Effector CD4-positive, alpha-beta T cell (primary cell): ENCODE measurements at places on chromosomes 12 and 14.
A peak's percentile ranks its signal among the peaks of the same experiment; 100 is the strongest.

DNA sequence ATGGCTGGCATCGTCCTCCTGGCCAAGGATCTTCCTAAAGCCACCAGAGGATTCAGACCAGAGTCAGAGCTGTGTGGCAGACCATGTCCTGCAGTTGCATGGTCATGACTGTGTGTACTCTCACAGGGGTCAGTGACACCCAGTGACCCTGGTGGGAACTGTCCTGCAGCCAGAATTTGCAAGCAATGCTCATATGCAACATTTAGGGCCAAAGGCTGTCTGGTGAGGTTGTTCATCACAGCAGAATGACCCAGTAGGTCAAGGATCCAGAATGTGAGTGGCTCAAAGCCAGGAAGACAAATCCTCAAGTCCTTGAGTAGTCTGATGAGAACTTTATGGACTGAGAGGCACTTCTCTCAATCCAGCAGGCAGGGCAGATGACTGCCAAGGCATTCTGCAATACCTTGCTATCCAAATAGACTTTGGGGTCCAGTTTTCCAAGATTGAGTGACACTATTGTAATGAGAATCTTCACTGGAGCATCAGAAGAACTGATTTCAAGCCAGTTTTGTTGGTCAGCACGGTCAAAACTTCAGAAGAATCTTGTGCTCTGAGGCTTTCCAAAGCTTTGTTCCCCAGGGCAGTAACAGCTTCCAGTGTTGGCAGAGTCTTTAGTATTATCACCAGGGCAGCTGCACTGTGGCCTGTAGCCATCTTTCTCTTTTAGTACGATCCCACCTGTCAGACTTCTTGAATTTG, 122.0 kb downstream of the PTCSC3 start:
- DNase-seq: no peak

DNA sequence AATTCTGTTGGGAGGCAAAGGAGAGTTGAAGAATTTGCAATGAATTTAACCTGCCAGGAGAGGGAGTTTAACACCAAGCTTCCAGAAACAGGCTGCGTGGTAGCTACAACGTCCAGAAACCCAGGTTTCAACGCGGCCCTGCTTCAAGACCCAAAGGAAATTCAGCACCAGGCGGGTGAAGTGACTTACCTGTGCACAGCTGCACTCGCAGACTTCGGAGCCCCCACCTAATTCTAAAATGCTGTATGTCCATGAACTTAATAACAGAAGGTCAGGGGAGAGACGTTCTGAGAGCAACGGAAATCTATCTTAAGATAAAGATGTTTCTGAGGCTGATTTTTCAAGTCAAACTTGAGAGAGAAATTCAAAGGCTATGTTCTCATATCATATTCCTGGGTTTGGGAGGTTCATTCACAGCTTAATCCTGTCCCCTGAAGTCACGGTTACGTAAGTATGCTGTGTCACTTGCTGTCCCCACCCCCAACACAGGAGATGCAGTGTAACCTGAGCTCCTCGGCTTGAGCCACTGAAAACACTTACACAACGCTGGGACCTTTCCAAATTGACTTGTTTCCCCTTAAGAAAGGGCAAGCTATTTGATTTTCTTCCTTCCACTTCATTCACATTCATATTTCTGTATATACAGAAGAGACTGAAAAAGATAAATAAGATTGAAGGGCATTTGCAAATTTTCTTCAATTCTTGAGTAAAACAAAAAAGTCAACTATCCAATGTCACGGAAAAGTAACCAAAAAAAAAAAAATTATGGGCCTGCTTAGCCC, 22.7 kb downstream of the CLIP1 start:
- DNase-seq: peak; percentile 35

DNA sequence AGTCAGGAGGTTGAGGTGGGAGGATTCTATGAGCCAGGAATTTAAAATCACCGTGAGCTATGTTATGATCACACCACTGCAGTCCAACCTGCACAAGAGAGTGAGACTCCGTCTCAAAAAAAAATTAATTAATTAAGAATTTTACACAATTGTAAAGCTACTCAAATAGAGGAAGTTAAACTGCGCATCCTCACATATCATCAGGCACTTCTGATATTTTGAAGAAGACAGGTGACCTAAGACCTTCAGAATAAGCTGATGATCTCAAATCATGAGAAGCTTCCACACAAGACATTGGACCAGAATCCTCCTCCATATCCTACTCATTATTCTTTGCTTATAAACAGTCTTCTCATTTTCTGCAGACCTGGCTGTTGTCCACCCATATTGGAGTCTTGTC, 800.9 kb downstream of the TMEM121 start:
- DNase-seq: no peak

- no peak for DNase-seq
Measured at GRCh38 chr12:79083181-79083580, 218.6 kb downstream of the SYT1 start.

DNA sequence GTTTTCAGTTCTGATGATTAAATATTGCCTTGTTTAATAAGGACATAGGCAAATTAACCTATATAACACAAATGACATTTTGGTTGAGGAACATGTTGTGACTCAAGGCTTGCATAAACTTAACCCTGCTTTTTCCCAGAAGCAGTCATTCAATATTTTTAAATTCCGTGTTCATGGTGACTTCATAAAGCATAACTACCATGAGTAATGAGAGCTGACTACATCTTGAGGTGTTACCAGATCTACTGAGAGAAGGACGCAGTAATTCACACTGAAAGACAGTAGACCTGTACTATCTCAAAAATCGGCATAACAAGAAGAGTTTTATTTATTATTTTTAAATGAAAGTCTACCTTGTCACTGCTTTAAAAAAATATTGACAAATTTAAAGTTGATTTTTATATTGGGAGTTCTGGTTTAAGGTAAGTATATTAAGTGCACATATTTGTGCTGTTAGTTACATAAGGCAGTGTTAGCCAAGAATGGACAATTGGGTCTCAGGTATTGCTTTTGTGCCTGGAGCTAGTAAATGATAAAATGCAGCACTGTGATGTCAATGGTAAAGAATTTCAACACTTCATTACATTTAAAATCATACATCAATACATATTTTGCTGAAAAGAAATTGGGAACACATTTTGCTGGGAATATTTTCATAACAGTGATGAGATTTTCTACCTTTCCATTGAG, 1198.5 kb downstream of the FSCB start:
- DNase-seq: no peak

GRCh38 chr12:60977966-60978365, 1282.2 kb upstream of the USP15 start:
- DNase-seq: no peak

DNA sequence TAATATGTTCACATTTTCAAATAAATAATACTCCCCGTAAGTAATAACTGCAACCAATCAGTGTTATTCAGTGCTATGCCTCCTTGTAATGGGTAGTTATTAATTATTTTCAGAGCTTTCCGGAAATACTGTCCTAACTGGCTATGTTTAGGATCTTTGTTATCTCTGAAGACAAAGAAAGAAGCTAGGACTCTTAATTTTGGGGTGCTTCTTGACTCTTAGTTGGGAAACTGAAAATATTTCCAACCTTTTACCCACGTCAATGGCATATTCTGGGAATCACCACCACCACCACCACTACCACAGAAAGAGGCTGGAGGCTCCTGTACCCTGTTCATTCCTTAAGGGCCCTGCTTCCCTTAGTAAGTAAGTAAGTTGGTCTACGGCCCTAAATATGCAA, 39.1 kb downstream of the RAD52 start:
- no peak for DNase-seq

DNA sequence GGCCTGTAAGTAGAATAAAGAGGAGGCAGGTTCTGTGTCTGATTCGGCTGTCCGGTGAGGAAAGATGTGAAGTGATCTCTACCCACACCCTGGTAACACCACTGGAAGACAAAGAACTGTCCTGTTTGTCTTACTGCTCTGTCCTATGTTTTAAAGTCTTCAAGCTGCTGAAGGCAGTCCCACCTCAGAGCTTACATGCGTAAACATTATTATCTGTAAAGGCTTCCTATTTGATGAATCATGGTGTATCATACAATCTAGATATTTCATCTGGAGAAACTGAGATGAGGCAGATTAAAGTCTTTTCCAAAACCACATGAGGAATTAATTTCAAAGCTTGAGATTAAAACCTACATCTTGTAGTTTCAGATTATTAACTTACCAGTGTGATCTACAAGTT, 427.6 kb downstream of the ZFP36L1 start:
- no peak for DNase-seq

DNA sequence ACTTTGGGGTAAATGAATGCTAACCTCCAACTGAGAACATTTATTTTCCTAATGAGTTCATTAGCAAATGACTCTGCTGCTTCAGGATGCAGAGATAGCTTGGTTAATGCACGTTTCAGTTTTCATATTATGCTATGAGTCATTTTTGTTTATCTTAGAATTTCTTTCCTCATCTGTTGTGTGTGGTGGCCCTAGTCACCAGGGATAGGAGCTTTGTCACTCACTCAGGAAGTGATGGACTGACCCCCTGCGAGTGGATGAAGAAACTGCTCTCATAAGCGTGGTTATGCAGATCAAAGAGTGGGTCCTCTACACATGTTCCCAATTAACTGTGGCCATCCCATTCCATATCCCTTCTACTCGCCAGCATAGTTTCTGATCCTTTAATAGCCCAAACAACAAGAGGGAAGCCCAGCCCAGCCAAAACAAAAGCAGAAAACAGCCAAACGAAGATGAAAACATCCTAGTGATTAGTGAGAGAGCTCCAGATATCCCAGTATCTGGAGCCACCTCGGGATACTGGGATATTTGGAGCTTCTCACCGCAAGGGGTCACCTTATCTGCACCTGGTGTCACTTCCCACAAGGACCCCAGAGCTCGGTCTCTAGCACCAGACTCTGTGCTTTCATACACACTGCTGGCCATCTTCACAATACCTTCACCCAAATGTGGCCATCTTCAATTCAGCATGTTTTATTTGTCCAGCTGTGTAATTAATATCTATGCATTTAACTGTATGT, 8.6 kb downstream of the TC2N start:
- DNase-seq: no peak

GRCh38 chr12:24356240-24356804, 406.9 kb upstream of the SOX5 start:
- DNase-seq: no peak

- DNase-seq: no peak
Measured at GRCh38 chr14:78355109-78355508, 184.9 kb downstream of the NRXN3 start.

GRCh38 chr12:93911396-93911795, 234.2 kb downstream of the CRADD start:
- no peak for DNase-seq

DNA sequence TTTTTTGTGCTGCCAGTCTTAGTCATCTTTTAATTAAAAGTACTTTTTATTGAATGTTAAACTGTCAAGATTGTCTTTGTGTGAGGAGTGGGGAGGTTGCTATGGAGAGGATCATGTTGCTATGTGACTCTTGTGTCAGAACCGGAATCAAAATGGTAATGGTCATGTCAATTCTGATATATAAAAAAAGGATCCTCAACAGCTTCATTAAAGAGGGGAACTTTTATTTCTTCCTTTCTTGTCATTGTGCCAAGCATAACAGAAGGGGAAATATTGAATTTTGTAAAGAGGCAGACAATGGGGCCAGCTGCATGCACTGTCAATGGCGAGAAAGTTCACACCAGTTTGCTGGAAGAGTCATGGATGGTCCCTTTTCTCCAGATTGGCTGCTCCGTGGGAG, 564.8 kb downstream of the VRK1 start:
- DNase-seq: no peak

GRCh38 chr14:73723797-73724661, 9.8 kb upstream of the PNMA1 start:
- DNase-seq: no peak

DNA sequence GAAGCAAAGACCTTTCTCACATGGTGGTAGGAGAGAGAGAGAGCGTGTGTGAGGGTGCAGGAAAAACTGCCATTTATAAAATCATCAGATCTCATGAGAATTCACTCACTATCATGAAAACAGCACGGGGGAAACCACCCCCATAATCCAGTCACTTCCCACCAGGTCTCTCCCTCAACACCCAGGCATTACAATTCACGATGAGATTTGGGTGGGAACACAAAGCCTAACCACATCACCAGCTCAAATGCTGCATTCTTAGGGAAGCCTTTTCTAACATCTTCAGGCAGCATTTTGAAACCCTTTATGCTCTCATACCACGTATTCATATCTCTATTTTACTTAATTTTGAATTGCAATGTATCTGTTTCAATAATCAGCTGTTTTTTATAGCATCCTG, 165.9 kb downstream of the TMTC3 start:
- DNase-seq: no peak

- no peak for DNase-seq
Measured at GRCh38 chr12:131872154-131873051, 22.0 kb upstream of the ULK1 start.

DNA sequence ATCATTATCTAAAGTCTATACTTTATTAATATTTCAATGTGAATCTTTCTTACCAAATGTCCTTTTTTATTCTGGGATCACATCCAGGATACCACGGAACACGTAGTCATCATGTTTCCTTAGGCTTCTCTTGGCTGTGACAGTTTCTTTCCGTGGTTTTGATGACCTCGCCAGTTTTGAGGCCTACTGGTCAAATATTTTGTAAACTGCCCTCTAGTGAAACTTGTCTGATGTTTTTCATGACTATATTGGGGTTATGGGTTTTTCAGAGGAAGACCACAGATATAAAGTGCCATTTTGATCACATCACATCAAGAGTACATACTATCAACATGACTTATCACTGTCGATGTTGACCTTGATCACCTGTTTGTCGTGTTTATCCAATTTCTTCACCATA, 14.1 kb upstream of the SERPINA6 start:
- DNase-seq: no peak

DNA sequence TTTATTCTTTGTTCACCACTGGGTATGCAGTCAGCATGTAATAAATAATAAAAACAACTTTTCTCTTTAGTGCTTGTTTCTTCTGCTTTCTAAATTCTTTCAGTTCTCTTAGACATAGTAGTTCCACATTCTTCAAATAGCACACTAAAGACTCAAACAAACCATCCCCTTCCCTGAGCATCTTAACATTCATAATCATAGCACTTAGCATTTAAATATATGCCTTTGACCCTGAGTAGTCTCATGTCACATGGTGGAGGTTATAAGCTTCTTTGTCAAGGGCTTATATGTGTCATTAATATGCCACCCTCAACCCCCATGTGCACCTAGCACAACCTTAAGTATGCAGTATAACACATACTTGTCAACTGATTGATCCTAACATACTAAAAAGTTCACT, 212.7 kb downstream of the PHLDA1 start:
- DNase-seq: no peak

DNA sequence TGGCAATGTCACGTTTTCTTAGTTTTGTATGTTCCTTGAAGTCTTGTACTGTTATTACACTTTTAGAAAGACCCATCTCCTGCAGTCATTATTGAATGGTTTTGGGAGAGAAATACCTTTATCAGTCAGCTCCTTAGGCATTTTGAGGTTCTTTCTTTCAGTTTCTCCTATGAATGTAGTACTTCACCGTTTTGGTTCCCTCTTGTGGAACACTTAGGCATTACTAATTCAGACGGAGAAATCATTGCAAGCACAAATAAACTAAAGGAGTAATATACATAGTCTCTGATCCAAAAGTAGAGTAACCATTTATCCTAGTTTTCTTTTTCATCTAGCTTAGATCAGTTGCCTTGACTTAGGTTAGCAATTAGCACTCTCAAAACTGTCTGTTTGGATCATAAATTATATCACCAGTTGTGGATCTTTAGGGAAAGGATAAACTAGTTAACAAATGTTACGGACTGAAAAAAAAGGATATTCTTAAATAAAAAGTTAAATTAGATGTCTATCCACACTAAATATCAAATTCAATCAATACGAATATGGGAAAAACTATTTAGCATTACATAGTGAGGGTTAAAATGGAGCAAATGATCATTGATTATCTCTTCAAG, 1538.3 kb upstream of the SEL1L start:
- no peak for DNase-seq
